CD4-positive, alpha-beta T cell treated with Interleukin-12 subunit alpha and Interleukin-12 subunit beta, for 1 hour (primary cell): ENCODE measurements at places on chromosomes 2 and 18.

DNA sequence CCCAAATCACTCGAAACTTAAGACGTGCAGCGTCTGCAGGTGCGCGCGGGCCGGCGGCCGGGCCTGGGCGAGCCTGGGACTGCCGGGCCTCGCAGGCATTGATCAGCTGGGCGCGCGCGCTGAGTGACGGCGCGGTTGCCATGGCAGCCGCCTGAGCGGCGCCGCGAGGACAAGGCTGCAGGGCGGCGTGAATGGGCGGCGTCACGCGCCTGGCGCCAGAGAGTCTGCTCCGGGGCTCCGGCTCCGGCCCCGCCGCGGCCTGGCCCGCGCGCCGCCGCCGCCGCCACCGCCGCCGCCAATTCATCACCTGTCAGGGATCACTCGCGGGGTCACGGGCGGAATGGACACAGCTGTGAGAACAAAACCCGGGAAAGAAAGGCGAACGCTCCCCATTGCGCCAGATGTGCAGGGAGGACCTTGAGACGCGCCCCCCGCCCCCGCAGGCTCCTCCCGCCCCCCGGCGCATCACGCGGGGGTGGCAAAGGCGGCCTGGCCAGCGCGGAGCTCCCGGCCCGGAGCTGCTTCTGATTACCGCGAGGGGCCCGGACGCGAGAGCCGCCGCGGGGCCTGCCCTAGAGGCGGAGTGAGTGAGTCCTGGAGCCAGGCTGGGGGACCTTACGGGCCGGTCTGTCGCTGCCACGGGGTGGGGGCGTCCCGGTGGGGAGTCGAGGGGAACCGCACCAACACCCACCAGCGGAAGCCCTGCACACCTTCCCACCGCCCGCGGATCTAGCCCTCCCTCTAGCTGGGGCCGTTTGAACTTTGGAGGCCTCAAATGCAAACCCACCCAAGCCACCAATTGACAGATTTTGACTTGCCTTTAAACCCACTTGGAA, 2.9 kb upstream of the ID2 start:
- DNase-seq = peak; percentile 87

DNA sequence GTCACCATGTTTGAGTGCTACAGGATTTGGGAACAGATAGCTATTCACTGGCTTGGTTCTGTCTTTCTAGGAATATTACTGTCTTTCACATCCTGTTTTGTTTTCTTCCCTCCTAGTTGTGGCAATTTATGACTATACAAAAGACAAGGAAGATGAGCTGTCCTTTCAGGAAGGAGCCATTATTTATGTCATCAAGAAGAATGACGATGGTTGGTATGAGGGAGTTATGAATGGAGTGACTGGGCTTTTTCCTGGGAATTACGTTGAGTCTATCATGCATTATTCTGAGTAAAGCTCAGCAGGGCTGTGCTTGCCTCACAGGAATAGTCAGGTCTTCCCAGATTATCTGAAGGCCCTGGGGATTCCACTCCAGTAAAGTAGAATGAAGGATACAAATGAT, 98.9 kb downstream of the ABI2 start:
- DNase-seq = no peak

- DNase-seq = no peak
Measured at GRCh38 chr18:55500316-55501086, 87.5 kb downstream of the TCF4 start.

DNA sequence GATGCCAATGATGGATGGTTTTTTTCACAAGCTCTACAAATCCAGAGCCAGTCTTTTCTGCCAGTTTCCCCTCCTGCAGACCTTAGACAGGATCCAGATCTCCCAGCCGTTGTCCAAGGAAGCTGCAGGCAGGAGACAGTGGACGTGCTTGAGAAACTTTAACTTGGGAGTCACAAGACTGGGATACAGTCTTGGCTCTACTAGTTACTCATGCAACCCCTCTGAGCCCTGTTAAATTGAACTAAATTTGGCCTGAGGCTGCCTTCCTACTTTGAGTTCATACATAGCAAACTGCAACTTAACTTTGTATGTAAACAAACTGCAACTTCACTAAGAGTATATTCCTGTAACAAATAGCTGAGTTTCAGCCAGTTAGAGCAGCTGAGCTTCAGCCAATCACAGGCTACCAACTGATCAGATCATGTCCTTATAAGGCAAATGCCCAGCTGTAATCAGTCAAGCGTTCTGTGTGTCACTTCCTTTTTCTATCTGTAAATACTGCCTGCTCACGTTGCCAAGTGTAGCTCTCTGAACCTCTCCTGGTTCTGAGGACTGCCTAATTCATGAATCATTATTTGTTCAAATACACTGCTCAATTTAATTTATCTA, 140.9 kb downstream of the CAPN13 start:
- DNase-seq = no peak

- no peak for DNase-seq
Measured at GRCh38 chr2:107738266-107738665, 88.4 kb upstream of the RGPD4 start.

GRCh38 chr2:129717560-129718130, 261.8 kb upstream of the RAB6C start:
- DNase-seq = no peak
